Activated CD4-positive, alpha-beta T cell treated with anti-CD3 and anti-CD28 coated beads, Interleukin-2, Interleukin-4, amounts not matched to agents 100 ng/mL and 50 ng/mL, durations not matched to agents 16 hours and 8 hours (primary cell): ENCODE measurements at places on chromosomes 7 and 10.

GRCh38 chr7:80950550-80950967 lies 31.7 kb upstream of the SEMA3C start:
- no peak for DNase-seq

- no peak for DNase-seq
Measured at GRCh38 chr7:2729893-2730716, 42.1 kb downstream of the AMZ1 start.

DNA sequence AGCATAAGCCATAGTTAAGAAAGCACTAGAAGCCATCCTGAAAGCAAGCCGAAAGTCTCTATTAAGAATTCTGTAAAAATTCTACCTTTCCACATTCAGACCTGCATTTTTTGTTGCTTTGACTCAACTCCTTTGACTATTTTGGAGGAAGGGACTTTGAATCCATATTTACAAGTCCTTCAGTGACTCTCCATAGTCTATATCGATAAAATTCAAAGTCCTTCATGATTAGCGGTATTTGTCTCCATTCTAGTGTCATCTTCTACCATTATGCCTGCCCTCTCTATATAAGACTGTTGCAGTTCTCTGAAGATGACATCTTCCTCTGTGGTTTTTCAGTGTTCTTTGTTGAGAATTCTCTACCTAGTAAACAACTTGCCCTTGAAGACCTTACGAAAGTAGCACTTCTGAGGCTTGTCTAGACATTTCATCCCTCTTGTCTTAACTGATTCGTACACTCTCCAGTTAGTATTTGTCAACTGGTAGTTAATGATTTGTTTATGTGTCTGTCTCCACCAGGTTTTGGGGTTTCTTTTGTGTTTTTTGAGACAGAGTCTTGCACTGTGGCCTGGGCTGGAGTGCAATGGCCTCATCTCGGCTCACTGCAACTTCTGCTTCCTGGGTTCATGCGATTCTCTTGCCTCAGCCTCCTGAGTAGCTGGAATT lies 1.7 kb downstream of the CCSER2 start:
- peak; percentile 77 for DNase-seq

- DNase-seq, result no peak
Measured at GRCh38 chr10:98251399-98251798, 16.6 kb downstream of the LOXL4 start.

- DNase-seq, result no peak
Measured at GRCh38 chr10:119409906-119410305, 132.6 kb downstream of the RGS10 start.

DNA sequence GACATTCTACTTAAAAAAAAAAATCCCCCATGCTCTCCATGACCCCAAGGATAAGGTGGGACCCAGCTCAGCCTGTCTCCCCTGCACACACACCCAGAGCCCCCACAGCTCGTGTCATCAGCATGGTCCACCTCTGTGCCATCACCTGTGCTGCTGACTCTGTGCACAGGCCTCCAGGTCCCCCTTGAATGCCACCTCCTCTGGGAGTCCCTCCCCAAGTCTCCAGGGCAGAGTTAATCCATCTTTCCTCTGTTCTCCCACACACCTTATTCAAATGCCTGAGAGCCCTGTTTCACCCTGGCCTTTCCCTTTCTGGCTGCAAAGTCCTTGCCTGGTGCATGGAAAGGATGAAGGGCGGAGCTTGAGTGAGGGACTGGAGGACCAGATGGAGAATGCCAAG lies 194.1 kb upstream of the LYZL2 start:
- DNase-seq, result no peak

- DNase-seq, result no peak
Measured at GRCh38 chr10:44881649-44882048, 29.5 kb upstream of the TMEM72 start.

DNA sequence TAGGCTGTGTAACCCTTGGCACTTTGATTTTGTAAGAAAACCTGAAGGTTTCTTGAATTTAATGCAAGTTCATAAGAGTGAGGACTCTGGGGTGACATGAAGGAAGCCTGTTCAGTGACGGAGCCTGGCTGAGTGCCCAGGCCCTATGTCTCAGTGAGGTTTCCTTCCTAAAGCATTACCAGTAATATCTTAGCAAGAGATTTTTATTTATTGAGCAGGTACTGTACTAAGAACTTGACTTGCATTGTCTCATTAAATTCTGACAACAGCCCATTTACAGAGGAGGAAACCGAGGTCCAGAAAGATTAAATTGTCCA lies 197.2 kb downstream of the HECW1 start:
- DNase-seq, result no peak

DNA sequence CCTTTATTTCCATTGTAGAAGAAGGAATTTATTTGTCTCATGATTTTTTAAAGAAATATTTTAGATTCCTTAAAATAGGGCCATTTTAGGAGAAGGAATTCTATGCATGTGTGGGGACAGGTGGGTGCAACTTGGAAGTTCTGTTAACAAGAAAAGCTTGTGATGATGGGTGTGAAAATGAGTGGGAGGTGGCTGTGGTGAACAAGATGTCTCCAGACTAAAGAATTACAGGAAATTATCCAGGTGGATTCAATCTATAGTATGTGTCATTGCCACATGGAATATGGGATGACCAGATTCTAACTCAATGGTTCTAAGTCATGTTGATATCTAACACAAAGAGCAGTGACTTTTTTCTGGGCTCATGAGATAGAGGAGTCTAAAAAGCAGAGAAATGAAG lies 229.6 kb upstream of the IGFBP3 start:
- DNase-seq, result no peak

DNA sequence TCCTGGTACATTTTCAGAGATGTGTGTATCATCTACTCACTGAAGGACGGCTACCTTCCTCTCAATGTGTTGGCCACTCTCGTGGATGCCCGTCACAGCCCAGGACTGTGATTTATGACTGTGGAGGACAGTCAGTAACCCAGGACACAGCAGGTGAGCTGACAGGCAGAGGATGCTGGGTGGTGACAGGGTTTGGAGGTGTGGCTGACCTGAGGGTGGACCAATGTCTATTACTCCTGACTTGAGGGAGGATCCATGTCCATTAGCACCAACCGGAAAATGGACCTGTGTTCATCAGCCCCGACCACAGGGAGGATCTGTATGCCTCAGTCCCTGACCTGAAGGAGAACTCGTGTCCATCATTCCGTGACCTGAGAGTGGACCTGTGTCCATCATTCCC lies 96.1 kb downstream of the ADCY1 start:
- DNase-seq, result no peak

DNA sequence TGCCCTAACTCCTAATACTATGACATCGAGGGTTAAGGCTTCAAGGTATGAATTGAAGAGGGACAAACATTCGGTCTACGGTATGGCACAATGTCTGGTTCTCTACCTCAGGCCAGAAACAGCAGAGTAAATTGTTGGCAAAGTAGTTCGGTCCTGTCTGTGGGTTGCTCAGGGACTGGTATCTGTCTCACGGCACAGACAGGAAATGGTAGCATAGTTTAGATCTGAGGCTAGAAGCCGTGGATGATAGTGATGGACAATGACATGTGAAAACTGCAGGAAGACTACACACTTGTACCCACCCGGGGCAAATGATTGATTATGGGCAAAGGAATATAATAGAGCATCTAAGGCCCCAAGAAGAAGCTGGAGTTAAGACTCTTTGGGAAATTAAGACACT lies 106.2 kb downstream of the TWIST1 start:
- DNase-seq, result no peak

DNA sequence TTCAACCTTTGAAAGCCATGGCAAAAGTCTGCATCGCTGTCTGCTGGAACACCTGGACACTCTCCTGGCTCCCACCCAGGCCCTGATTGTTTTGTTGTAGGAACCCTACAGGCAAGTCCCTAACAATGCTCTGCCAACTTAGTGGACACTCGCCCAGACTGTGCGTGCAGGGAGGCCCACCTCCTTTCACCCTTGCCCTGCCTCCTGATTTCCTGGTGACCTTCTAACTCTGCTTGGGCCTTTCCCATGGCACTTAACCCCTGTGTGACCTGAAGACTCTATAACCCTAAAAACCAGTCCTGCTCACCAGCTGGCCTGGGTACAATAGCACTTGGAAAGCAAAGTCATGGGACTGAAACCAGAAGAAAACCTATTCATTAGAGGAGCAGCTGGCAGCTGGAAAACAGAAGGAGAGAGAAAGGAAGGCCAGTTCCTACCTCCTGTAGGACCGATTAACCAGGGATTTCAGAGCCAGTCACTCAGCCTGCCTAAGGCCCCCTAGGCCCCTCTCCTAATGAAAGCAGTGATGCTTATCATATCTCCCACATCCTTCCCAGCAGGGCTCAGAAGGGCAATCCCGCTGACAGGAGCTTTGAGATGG lies 82.7 kb upstream of the KMT2E start:
- no peak for DNase-seq

DNA sequence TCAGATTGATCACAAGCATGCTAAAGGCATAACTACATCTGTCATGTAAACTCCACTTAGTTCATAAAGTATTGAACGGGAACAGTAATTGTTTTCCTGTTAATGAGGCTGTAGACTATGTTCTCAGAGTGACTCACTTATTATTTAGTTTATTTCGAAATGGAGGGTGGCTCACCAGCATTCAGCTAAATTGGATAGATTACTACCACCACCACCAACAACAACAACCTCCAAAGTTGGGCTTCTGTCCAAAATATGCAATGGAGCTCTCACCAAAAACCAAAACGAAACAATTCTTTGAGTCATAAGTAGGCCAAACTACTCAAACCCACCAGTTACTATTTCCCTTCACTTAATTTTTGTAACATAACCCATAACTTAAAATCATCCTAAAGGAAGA lies 127.9 kb upstream of the NRBF2 start:
- peak; percentile 44 for DNase-seq

DNA sequence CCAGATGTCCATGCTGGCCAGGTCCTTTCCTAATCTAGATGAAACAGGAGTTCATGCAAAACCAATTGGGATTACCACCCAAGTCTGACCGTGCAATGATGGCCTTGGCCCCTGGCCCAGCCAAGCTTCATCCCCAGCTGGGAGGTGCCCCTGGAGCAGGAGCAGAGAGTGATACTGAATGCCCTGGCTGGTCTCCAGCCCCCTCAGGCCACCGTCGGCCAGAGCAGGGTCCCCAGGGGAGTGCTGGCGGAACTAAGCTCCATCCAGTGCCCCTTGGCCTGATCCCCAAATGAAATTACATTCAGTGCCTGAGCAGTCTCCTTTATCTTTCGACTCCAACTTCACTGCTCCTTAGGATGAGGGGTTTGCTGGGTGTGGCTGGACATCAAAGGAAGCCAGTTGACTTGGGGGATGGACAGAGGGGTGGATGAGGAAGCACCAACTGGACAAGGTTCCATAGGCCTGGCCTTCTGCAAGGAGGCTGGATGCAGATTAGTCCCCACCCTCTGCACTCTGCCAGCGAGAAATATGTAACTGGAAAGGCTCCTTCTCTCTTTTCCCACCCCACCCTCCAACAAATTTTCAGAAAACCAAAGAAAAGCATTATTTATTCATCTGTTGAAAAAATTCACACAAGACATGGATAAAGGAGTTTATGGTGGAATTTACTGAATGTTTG lies 275.5 kb downstream of the PLXNA4 start:
- no peak for DNase-seq

GRCh38 chr7:123797673-123798531 lies 47.1 kb upstream of the HYAL4 start:
- DNase-seq, result peak; percentile 17

DNA sequence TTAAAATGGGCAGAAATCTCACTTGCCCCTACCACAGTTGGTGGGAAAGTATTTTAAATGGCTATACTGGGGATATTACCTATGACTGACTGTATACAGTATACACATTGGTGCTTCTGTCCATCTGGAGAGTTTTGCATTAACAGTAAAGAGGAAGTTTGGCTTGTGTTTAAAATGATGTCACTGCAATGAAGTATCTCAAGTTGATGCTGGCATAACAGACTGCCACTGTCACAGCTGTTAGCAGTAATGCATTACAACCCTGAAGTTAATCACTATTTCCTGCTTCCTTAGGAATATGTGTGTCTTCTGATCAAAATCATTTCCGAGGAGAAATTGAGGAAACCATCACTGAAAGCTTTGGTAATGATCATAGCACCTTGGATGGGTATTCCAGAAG lies 1.9 kb downstream of the DKK1 start:
- DNase-seq, result no peak

GRCh38 chr7:100093498-100093897 lies 4.7 kb downstream of the COPS6 start:
- DNase-seq, result no peak

GRCh38 chr7:84237533-84238173 lies 43.1 kb upstream of the SEMA3A start:
- no peak for DNase-seq

- DNase-seq, result no peak
Measured at GRCh38 chr10:120614680-120615079, 157.7 kb downstream of the PLPP4 start.

GRCh38 chr7:155000795-155001194 lies 2.1 kb downstream of the PAXIP1 start:
- DNase-seq, result peak; percentile 9

DNA sequence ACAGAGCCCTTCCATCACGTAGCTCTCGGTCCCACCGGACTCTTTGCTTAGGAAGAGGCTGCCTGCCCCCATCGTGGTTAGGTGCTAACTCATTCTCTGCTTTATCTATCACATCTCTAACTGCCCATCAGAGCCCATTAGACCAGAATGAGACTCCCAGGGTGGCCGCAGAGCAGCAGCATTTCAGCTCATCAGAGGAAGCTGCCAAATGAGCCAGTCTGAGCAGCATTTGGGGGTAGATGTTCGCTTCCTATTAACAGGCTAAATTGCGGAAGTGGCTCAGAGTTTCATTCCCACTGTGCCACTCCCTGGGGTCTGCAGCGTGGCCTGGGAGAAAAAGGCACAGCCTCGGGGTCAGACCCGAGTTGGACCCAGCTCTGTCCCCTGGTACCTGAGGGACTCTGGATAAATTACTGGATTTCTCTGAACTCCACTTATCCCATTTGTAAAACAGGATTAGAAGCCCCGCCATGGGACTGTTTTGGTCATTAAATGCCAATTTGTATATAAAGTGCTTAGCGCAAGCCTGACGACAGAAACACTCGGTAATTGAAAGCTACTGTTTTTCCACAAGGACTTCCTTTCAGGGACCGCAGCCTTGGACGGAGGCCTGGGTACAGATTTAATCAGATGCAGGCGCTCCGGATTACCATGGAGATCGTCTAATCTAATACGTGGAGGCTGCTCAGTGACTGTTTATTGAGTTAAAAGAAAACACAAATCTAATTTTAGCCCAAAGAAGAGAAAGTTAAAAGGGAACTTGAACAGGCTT lies 73.8 kb upstream of the PRLHR start:
- no peak for DNase-seq

DNA sequence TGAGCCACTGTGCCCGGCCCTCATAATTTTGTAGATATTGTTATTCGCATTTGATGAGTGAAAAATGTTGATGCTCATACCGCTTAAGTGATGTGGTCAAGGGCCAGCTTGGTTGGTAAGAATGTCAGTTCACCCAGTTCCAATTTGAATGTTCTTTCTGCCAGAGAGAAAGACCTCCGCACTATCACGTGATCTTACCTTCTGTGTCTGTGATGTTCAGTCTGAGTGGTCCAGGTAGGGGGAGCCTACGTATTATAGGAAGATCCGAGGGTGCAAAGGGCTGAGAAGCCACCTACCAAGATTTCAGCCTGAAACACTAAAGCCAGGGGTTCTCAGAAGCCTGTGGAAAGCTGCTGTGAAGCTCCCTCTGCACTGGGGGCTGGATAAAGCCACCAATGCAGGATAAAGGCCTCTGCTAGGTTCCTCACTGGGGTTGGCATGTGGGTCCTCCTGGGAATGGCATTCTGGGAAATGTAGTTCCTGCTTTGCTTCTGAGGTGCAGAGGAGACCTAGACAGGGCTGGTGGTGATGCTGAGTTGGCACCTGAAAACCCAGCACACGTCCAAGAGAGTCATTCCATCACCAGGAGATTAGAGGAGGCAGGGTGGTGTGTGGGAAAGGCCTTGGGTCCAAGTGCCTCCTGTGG lies 64.7 kb upstream of the AOAH start:
- DNase-seq, result no peak

GRCh38 chr10:45466784-45467183 lies 92.8 kb downstream of the ALOX5 start:
- DNase-seq, result no peak
